HS-5 (cell line): ENCODE measurements at places on chromosomes 1 and 21.

- no peak for DNase-seq
These were observed 9.6 kb upstream of the SPATC1L start for GRCh38 chr21:46193829-46194373.

- no peak for DNase-seq
These were observed 35.2 kb upstream of the ABCA4 start for GRCh38 chr1:94156096-94156625.

DNA sequence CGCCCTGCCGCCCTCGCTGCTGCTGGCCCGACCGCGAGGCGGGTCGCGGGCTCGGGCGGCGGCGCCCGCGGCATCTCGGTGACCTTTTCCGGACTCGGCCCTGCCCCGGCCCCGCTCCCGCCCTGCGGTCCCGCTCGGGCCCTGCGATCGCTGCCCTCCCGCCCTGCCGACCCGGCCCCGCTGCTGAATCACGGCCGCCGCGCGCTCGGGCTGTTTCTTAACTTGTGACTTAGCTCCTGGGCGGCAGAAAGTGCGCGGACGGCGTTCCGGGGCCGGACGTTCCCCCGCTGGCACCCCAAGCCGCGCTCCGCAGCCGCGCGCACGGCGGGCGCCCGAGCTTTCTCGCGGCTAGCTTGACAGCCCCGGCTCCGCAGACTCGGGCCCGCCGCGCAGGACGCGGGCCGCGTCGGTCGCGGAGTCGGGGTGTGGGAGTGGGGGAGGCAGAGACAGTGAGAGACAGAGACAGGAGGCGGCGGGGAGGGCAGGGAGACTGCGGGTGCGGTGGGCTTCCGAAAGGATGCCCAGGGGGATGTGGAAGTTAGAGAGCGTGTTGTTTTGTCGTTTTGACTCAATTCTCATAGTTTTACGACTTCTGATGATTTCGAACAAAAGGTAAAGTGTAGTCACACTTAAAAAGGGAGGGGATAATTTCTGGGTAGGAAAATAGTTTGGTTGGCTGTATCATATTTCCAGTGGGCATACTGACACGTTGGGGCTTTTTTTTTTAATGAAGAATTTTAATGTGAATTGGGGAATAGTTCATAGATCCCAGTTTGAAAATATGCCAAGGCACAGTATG is 49.8 kb downstream of the PRDM2 start:
- DNase-seq, result no peak

GRCh38 chr1:93137604-93138292 is 42.5 kb downstream of the TMED5 start:
- DNase-seq, result no peak

DNA sequence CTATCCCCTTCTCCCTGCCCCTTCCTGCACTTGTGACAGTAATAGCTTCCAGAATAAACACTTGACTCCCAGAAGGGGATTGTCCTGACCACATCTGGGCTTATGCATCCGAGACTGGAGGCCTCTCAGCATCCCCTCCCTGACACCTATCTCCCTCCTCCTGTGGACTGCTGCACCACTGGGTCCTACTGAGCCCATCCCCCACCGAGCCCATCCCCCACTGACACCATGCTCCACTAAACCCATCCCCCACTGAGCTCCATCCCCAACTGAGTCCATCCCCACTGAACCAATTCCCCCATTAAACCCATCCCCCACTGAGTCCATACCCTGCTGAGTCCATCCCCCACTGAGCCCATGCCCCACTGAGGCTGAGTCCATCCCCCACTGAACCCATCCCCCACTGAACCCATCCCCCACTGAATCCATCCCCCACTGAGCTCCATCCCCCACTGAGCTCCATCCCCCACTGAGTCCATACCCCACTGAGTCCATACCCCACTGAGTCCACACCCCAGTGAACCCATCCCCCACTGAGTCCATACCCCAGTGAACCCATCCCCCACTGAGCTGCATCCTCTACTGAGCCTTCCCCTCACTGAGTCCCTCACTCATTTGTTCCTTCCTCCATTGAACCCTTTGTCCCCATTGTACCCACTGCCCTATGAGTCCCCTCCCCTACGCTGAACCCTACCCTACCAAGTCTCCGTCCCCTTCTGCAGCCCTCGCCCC is 5.6 kb downstream of the PDZK1IP1 start:
- DNase-seq, result no peak
